Prostate gland (tissue), 2 donors: ENCODE measurements at places on chromosomes 11 and 22. TPM values are rescaled to one million over a fixed set of nuclear protein-coding genes. Genes with fewer than 3 reads are reported as not detected.

DNA sequence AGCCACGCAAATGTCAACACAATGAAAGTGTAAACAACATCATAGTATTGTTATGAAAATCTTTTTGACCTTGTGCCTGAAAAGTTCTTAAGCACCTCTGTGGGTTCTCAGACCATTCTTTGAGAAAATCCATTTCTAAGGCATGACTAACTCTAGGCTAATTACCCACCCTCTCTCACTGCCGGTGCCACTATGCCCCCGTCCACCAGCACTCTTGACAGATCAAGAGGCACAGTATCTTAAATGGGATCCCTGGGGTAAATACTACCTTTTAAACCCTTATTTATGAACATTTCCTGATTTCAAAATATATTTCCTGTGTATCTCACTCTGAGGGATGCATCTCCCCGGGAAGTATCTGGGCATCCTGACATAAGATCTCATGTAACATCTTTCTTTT, 607.5 kb downstream of the METTL15 start:
- DNase-seq, result no peak

DNA sequence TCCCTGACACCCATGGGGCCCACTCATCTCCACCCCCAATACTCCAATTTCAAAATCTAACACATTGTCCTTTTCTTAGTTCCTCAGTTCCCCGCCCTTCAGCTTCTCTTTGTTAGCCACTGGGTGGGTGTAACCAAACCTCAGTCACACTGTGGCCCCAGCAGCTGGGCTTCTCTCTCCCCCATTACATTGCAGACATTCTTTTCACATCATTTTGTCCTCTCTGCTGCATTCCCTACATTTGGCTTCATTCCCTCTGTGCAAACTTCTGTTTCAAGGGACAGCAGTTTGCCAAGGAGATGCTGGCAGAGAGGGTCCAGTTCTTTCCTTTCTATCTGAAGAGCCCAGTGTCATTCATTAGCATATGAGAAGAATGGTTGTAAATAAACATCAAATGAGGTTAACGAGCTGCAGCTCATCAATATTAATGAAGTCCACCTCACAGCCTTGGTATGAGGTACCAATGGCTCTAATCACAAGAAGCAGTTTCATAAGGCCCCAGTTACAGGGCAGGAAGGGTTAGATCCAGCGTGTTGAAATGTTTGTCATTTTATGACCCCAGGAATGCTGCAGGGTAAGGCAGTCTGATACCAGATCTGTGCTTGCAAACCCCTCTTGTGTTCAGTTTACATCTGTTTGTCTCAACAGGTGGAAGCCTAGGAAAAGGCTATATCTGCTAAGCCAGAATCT, 72.3 kb downstream of the ARFGAP2 start:
- DNase-seq, result no peak

Gene TEF
- 26.2 TPM for total RNA-seq

DNA sequence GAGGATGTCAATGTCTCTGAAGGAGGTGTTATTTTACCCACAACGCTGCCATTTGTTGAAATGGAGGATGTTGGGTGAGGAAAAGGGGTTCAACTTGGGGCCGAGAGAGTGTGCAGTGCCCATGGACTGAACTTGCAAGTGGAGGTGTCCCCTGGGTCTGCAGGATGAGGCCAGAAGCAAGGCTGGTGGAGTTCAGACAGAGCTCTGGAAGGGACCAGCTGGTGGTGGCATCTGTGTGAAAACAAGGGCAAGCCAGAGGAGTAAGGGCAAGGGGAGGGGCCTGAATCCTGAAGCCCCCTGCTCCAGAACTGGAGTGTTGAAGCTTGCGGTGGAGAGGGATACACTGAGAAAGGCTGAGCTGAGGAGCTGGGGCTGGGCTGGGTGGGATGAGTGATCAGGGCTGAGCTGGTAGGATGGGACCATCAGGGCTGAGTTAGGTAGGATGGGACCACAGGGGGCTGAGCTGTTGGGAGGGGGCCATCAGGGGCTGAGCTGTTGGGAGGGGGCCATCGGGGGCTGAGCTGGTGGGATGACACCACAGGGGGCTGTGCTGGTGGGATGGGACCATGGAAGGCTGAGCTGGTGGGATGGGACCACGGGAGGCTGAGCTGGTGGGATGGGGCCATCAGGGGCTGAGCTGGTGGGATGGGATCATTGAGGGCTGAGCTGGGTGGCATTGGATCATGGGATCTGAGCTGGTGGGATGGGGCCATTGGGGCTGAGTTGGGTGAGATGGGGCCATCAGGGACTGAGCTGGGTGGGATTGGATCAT, 13.4 kb upstream of the CTSD start:
- DNase-seq, result no peak

Gene MS4A14
- 6.1 TPM for total RNA-seq
